ENCODE measurements at places on chromosomes 5 and 9.

- peak; percentile 55 for DNase-seq
These were observed 44.3 kb downstream of the SLC28A3 start for GRCh38 chr9:84296146-84296843.

DNA sequence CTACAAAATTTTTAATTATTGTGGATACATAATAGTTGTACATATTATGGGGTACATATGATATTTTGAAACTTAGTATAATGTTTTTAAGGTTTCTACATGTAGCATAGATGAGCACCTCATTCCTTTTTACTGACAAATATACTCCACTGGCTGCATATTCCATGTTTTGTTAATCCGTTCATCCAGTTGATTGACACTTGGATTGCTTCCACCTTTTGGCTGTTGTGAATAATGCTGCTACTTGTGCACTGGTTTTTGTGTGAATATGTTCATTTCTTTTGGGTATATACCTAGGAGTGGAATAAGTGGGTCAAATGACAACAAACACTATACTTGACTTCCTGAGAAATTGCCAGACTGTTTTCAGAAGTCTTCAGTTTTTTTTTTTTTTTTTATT lies 2.8 kb upstream of the ENTREP1 start:
- DNase-seq, result no peak

- DNase-seq, result no peak
These were observed 48.7 kb downstream of the TIMD4 start for GRCh38 chr5:156914371-156914737.

DNA sequence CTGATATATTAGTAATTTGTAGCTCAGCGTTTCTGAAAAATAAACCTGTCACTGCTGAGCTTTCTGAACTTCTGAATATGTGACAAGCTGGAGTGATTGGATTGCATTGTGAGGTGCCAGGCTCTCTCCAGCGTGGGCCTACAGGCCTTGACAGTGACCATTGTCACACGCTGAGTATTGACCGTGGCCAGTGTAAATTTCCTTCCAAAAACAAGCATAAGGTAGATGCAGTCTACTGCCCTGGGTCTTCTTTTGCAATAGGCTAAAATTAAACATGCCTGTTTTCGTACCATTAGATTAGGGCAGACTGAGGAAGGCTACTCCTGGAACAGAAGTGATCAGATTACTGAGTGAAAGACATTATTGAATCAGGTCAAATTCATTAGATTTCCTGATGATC lies 60.2 kb downstream of the SPEF2 start:
- DNase-seq, result no peak
